ENCODE measurements at places on chromosomes 12 and 14. TPM values are rescaled to one million over a fixed set of nuclear protein-coding genes. Genes with fewer than 3 reads are reported as not detected.

GRCh38 chr12:48717252-48717695, 767 bp upstream of the CCNT1 start:
- peaks cover 33% of the 10 kb centered on the region for H3K4me1 ChIP-seq
- no peaks in the 10 kb centered on the region for H3K36me3 ChIP-seq
- no peak for DNase-seq
- H3K4me3 ChIP-seq: peak overlapping the region; percentile 60

- no peaks in the 10 kb centered on the region for H3K36me3 ChIP-seq
- H3K27ac ChIP-seq: peak overlapping the region; percentile 51
- DNase-seq: no peak
- H3K27me3 ChIP-seq: no peaks in the 10 kb centered on the region
Measured at GRCh38 chr12:94588346-94588745, 62.0 kb downstream of the TMCC3 start.

- H3K27me3 ChIP-seq: no peaks in the 10 kb centered on the region
- no peaks in the 10 kb centered on the region for H3K36me3 ChIP-seq
- DNase-seq: no peak
- H3K4me3 ChIP-seq: no peak overlapping the region
Measured at GRCh38 chr12:46983959-46984841, 95.2 kb upstream of the PCED1B start.

DNA sequence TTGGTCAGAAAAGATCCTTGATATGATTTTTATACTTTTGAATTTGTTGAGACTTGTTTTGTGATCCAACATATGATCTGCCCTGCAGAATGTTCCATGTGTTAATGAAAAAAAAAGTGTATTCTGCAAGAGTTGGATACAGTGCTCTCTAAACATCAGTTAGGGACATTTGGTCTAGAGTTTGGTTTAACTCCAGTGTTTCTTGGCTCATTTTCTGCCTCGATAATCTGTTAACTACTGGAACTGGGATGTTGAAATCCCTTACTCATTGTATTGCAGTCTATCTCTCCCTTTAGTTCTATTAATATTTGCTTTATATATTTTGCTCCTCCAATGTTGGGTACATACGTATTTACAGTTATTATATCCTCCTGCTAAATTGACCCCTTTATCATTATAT, 18.3 kb upstream of the TXNRD1 start:
- no peak overlapping the region for H3K27ac ChIP-seq
- no peaks in the 10 kb centered on the region for H3K27me3 ChIP-seq
- no peaks in the 10 kb centered on the region for H3K36me3 ChIP-seq
- H3K4me3 ChIP-seq: no peak overlapping the region
- peaks cover 3% of the 10 kb centered on the region for H3K4me1 ChIP-seq

GRCh38 chr14:50860478-50861086, 11.3 kb upstream of the ABHD12B start:
- peaks cover 7% of the 10 kb centered on the region for H3K4me1 ChIP-seq
- H3K36me3 ChIP-seq: no peaks in the 10 kb centered on the region
- no peaks in the 10 kb centered on the region for H3K27me3 ChIP-seq
- H3K27ac ChIP-seq: peak overlapping the region; percentile 57

GRCh38 chr14:105421723-105422615, 2.3 kb downstream of the MTA1 start:
- no peak for DNase-seq
- peaks cover 40% of the 10 kb centered on the region for H3K4me1 ChIP-seq
- no peaks in the 10 kb centered on the region for H3K36me3 ChIP-seq
- no peaks in the 10 kb centered on the region for H3K27me3 ChIP-seq

- H3K4me3 ChIP-seq: no peak overlapping the region
- no peaks in the 10 kb centered on the region for H3K4me1 ChIP-seq
- H3K27ac ChIP-seq: no peak overlapping the region
- no peaks in the 10 kb centered on the region for H3K27me3 ChIP-seq
Measured at GRCh38 chr14:63901434-63902085, 48.8 kb downstream of the SYNE2 start.

- no peaks in the 10 kb centered on the region for H3K36me3 ChIP-seq
- no peak overlapping the region for H3K4me3 ChIP-seq
- H3K27me3 ChIP-seq: no peaks in the 10 kb centered on the region
Measured at GRCh38 chr12:11732023-11732422, 82.5 kb downstream of the ETV6 start.

The PRPH gene
- total RNA-seq: 19.7 TPM

The CLMN gene
- total RNA-seq: 9.1 TPM

The CLEC14A gene
- 13.7 TPM for total RNA-seq

The TAS2R19 gene
- total RNA-seq: 6.9 TPM

GRCh38 chr14:38420048-38420447, 164.2 kb upstream of the CLEC14A start:
- no peak overlapping the region for H3K27ac ChIP-seq
- H3K36me3 ChIP-seq: no peaks in the 10 kb centered on the region
- H3K27me3 ChIP-seq: no peaks in the 10 kb centered on the region
- no peak for DNase-seq

DNA sequence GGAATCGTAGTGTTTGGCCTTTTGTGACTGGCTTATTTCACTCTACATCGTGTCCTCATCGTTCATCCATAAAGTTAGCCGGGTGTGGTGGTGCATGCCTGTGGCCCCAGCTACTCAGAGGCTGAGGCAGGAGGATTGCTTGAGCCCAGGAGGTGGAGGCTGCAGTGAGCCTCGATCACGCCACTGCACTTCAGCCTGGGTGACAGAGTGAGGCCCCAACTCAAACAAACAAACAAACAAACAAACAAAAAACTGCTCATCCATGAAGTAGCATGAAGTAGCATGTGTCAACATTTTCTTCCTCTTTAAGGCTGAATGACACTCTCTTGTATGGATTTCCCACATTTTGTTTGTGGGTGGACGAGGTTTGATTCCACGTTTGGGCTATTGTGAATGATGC, 44.0 kb upstream of the MEG3 start:
- no peaks in the 10 kb centered on the region for H3K4me1 ChIP-seq
- H3K4me3 ChIP-seq: no peak overlapping the region
- H3K27me3 ChIP-seq: no peaks in the 10 kb centered on the region
- no peak overlapping the region for H3K27ac ChIP-seq
- DNase-seq: peak; percentile 25

DNA sequence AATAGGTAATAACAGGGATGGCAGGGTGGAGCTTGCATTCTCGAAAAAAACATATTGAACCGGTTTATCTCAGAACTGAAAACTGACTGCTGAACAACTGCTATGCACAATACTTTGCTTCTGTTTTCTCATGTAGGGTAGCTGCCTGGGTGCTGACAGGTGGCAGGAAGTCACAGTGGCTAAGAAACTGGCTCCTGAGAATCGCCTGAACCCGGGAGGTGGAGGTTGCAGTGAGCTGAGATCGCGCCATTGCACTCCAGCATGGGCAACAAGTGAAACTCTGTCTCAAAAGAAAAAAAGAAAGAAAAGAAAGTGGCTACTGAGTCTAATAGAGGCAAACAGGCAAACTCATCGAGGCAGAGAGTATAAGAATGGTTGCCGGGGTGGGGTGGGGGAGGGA, 113.1 kb downstream of the CCDC60 start:
- no peaks in the 10 kb centered on the region for H3K36me3 ChIP-seq
- H3K4me3 ChIP-seq: no peak overlapping the region
- H3K27me3 ChIP-seq: no peaks in the 10 kb centered on the region
- DNase-seq: no peak
- no peaks in the 10 kb centered on the region for H3K4me1 ChIP-seq
- no peak overlapping the region for H3K27ac ChIP-seq

DNA sequence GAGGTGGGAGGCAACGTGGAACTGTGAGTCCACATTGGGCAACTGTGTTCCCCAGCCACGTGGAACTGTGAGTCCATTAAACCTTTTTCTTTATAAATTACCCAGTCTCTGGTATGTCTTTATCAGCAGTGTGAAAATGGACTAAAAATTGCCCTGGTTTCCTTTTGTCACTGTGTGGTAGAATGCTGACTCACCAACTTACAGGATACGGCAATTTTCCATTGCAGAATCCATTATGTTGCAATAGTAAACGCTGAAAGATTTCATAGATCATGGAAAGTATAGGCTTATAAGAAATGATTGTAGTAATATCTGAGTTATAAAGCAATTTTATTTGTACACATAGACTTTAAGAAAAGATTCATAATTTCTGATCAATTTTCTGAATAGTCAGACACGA, 93.0 kb downstream of the GTF2A1 start:
- H3K4me3 ChIP-seq: no peak overlapping the region
- no peak overlapping the region for H3K27ac ChIP-seq
- H3K36me3 ChIP-seq: no peaks in the 10 kb centered on the region
- no peak for DNase-seq
- H3K27me3 ChIP-seq: no peaks in the 10 kb centered on the region

The POTEM gene
- total RNA-seq: not detected

The ACSS3 gene
- total RNA-seq: 26.7 TPM

DNA sequence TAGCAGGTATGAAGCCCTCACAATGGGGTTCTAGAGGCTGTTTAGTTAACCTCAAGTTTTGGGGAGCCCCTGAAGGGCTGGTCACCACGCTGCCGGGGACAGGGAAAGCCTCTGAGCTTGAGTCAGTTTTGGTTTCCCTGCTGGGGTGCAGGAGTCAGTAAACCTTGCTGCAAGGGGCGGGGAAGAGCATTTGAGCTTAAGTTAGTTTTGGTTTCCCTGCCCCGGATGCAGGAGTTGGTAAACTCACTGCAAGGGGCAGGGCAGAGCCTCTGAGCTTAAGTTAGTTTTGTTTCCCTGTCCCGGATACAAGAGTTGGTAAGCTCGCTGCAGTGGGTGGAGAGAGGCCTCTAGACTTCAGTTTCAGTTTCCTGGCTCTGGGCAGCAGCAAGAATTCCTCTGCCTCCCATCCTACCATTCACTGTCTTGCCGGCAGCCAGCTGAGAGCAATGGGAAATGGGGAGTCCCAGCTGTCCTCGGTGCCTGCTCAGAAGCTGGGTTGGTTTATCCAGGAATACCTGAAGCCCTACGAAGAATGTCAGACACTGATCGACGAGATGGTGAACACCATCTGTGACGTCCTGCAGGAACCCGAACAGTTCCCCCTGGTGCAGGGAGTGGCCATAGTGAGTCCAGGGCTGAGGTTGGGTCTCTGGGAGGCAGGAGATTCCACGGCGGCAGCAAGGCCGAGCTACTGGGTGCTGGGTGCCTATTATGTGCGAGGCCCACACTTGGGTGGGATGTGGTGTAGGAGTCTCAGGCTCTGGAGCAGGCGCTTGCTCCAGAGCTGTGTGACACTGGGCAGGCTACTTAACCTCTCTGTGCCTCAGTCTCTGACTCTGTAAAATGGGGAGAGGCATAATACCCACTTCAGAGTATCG, at the start of gene OAS2:
Gene OAS2, plus strand, starts transcription at position 357 of the 878 bp plus-strand sequence. Its CDS starts 90 bp downstream, at position 447.
- H3K4me1 ChIP-seq: no peaks in the 10 kb centered on the region
- peak within 1 kb of the TSS; percentile 8 for H3K4me3 ChIP-seq
- H3K27me3 ChIP-seq: no peaks in the 10 kb centered on the region
- peak; percentile 73 for DNase-seq

DNA sequence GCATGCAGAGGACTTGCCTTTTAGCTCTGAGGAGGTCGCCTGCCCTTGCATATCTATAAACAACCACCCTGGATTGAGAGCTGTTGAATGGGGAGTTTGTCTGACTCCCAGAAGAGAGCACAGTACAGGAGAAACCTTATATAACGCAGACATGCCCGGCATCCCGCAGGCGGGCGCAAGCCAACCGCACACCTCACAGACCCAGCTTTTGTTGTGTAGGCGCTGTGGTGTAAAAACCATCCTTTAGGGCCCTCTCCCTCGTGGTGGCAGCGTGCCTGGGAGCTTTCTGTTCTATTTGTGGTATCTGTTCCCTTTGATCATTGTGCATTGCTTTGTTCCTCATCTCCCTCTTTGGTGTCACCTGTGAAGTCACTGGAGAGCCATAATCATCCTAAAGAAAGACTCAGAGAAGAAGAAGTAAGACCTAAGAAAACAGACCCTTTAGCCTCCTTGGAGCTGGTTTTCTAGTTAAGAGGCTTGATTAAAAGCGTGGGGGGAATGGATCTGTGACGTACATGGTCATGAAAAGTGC, 77.7 kb downstream of the ETV6 start:
- H3K4me1 ChIP-seq: peaks cover 81% of the 10 kb centered on the region
- no peaks in the 10 kb centered on the region for H3K36me3 ChIP-seq
- DNase-seq: no peak
- H3K27ac ChIP-seq: peak overlapping the region; percentile 66

DNA sequence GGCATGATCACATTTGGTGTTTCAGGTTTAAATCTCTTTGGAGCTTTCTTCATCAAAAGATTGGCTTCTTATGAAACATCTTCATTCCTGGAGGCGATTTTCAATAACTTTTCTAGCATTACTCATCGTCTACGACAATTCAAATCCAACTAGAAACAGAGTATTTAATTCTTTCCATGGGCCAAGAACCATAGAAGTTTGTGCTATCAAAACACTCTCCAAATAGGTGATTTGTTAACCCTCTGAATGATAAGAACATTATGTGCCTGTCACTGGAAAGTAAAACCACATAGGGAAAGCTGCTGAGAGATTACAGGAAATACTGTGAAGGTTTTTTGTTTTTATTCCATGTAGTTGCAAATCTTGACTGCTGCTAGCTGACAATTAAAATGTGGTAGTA, 6.9 kb upstream of the DCN start:
- DNase-seq: no peak
- H3K36me3 ChIP-seq: no peaks in the 10 kb centered on the region
- H3K4me3 ChIP-seq: no peak overlapping the region
- no peaks in the 10 kb centered on the region for H3K27me3 ChIP-seq

DNA sequence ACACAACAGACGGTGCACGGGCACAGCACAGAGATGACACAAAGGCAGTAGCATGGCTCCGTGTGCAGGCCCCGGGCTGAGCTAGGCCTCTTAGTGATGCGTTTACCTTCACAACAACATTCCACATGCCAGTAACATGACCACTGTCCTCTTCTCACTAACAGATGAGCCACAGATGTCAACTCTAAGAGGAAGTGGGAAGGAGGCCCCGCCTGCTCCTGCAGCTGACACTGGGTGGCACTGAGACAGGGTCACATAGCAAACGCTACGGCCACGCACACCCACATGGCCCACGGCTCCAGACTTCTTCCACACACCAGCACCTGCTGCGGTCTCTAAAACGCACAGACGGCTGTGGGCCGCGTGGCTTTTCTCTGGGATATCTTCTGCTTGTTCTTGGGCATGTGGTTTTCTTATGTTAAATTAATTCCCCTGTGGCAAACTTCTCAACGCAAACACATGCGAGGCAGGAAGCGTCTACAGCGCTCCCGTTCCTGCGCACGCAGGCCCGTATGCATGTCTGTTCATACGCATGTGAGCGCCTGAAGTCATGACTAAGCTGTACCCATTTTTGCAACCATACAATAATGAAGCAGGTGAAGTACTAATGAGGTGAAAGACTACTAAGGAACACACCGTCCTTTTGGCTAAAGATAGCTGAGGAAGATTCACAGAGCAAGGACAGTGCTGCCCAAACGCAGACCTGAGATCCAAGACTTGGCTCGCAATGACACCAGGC, 26.8 kb downstream of the AMN start:
- H3K4me1 ChIP-seq: no peaks in the 10 kb centered on the region
- peak overlapping the region; percentile 38 for H3K27ac ChIP-seq
- H3K4me3 ChIP-seq: no peak overlapping the region
- DNase-seq: no peak

DNA sequence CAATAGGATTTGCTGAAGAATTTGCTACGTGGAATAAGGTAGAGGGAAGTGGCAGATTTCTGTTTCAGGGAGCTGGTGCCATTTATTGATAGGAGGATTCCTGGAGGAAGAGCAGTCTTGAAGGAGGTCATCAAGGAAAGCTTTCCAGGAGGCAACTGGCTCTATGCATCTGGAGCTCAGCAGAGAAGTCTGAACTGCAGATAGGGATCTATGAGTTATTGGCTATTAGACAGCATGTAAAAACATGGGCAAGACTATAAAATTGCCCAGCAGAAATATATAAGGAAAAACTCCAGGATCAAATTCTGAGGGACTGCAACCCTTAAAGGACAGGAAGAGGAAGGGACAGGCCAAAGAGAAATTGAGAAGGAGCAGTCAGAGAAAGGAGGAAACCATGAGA, 8.9 kb upstream of the RAP1B start:
- DNase-seq: no peak
- H3K27me3 ChIP-seq: no peaks in the 10 kb centered on the region
- no peak overlapping the region for H3K4me3 ChIP-seq
- no peaks in the 10 kb centered on the region for H3K4me1 ChIP-seq
- no peak overlapping the region for H3K27ac ChIP-seq
